ENCODE measurements at places on chromosomes 6 and 20.
A peak's percentile ranks its signal among the peaks of the same experiment; 100 is the strongest.

GRCh38 chr6:144319211-144319610 is 34.1 kb downstream of the UTRN start:
- DNase-seq = no peak

- no peak for DNase-seq
Measured at GRCh38 chr6:94736236-94736635, 841.1 kb upstream of the MANEA start.

GRCh38 chr6:52663120-52663935 is 7.6 kb upstream of the TMEM14A start:
- peak; percentile 71 for DNase-seq

- no peak for DNase-seq
Measured at GRCh38 chr6:107539849-107540464, 50.0 kb downstream of the SOBP start.

All from CD4-positive, alpha-beta T cell treated with Interleukin-4 for 1 hour (primary cell).